ENCODE measurements at places on chromosomes 3 and 15.

GRCh38 chr3:144763878-144764454 lies 792.3 kb downstream of the DIPK2A start:
- no peak for DNase-seq

DNA sequence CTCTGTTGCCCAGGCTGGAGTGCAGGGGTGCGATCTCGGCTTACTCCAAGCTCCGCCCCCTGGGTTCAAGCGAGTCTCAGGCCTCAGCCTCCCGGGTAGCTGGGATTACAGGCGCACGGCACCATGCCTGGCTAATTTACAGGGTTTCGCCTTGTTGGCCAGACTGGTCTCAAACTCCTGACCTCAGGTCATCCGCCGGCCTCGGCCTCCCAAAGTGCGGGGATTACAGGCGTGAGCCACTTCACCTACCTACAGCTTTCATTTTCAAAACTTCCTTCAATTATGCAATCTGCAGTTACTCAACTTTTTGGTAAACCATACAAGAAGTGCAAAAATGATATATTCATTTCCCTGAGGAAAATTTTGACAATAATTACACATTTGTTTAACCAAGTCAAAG lies 14.0 kb downstream of the NANOGP8 start:
- no peak for DNase-seq

- DNase-seq: peak; percentile 29
Measured at GRCh38 chr15:101250873-101251829, 697 bp downstream of the CHSY1 start.

- no peak for DNase-seq
Measured at GRCh38 chr3:141529717-141530414, 43.0 kb downstream of the RASA2 start.

DNA sequence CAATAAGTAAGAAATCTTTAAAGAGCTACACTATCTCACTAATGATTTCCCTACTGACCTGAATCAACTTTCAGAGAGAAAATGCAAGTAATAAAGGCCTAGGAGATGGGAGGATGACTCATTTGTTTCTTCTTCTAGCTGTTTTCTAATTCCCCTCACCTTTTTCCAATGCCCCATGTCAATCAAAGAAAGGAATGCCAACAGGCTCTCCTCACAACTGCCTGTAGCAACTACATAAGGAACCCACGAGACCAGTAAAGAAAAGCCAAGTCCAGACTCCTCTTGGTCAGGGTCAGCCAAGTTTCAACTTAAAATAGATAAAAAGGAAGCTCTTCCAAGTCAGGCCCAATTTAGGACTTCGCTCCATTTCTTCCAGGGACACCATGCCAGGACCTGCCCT lies 201.9 kb downstream of the TNIK start:
- DNase-seq: no peak

GRCh38 chr3:188421151-188421821 lies 267.3 kb downstream of the LPP start:
- DNase-seq: no peak

GRCh38 chr15:59335207-59335786 lies 37.4 kb downstream of the MYO1E start:
- no peak for DNase-seq

GRCh38 chr3:3119393-3119851 lies 7.3 kb upstream of the TRNT1 start:
- DNase-seq: no peak

- no peak for DNase-seq
Measured at GRCh38 chr15:77342807-77343206, 77.1 kb downstream of the PEAK1 start.

- DNase-seq: no peak
Measured at GRCh38 chr15:89075846-89076245, 12.4 kb upstream of the ABHD2 start.

DNA sequence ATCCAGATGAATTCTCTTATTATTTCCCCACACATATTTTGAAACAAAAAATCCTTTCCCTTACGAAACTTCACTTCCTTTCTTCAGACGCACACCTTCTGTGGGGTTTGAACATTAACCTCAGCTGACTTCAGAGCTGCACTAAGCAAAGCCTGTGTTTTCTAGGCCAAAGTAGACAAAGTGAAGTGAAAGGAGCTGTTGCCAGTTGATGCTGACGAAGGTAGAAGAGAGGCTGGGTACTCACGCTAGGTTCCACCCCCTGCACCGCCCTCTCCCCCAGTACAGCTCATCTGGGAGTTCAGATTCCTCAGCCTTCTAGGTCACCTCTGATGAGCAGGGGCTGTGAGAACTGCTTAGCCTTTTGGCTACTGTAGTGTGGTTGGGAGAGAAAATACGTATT lies 24.1 kb downstream of the DUT start:
- DNase-seq: no peak
